Stimulated activated CD4-positive, alpha-beta T cell treated with anti-CD3 and anti-CD28 coated beads, Interleukin-1b, Interleukin-23, amount 100 ng/mL, for 24 hours (primary cell): ENCODE measurements at places on chromosomes 4 and X.

- no peak for DNase-seq
Measured at GRCh38 chr4:71550220-71551165, 211.7 kb downstream of the SLC4A4 start.

GRCh38 chr4:948936-949300 is 16.7 kb downstream of the TMEM175 start:
- DNase-seq = no peak

GRCh38 chr4:60366661-60367060 is 833.5 kb upstream of the ADGRL3 start:
- DNase-seq = no peak

DNA sequence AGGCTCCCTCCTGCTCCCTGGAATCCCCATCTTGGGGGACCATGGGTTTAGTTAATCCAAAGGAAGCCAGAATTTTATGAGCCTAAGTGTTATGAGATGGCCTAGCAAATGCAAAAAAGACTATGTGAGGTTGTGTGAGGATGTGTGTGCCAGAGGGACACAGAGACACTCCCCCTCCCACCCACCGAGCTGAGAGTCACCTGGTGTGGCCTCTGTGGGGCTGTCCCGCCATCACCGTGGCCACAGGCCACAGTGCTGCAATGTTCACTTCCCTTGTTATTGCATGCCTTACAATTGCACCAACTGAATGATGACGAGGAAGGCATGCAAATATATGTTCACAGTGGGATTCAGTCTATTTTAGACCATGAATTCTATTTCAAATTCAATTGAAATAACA is 601 bp upstream of the FGFBP2 start:
- no peak for DNase-seq

DNA sequence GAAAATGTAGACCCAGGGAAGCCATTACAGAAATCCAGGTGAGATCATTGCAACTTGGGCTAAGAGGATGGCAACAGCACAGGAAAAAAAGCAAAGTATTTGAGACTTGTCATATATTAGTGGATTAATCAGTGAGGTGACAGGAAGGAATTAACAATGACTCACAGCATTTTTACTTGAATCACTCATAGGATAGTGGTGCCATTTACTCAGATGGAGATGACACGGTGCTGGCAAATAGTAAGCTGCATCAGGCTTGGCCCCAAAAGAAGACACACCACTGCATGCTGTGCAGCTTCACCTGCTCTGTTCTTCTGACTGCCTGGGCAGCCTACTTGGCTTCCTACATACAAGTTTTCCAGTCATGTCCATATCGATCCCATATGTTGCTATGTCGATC is 144.8 kb downstream of the FRYL start:
- DNase-seq = no peak

GRCh38 chrX:153763989-153764755 is at the start of gene PLXNB3:
PLXNB3 (plus strand) TSS chrX:153764249; CDS start chrX:153765536, 1,287 bp downstream.
- DNase-seq = peak; percentile 40

- no peak for DNase-seq
Measured at GRCh38 chr4:23680671-23681518, 209.0 kb downstream of the PPARGC1A start.

- DNase-seq = no peak
Measured at GRCh38 chrX:49276671-49277534, 7.3 kb downstream of the PPP1R3F start.

- DNase-seq = no peak
Measured at GRCh38 chrX:22056235-22056634, 24.1 kb downstream of the PHEX start.

DNA sequence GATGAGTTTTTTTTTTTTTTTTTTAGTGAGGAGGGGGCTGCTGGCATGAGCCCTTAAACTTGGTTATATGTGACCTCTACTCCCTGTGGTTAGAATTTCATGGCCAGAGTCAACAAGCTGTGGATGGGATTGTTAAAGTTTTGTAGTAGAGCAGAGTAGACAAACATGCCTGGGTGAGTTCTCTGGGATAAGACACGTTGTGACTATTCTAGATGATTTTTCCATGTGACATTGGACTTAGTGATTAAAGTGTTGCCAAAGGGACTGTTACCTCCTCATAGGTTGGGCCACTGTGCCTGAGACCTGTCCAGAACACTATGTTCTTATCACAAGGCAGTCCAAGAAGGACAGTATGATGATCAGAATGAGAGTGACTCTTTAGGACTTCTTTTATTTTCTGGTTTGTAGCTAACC is 28.8 kb upstream of the ALB start:
- DNase-seq = no peak

- DNase-seq = no peak
Measured at GRCh38 chr4:147629783-147630730, 12.9 kb downstream of the TMEM184C start.

- no peak for DNase-seq
Measured at GRCh38 chrX:41516999-41517765, 70.0 kb downstream of the NYX start.

DNA sequence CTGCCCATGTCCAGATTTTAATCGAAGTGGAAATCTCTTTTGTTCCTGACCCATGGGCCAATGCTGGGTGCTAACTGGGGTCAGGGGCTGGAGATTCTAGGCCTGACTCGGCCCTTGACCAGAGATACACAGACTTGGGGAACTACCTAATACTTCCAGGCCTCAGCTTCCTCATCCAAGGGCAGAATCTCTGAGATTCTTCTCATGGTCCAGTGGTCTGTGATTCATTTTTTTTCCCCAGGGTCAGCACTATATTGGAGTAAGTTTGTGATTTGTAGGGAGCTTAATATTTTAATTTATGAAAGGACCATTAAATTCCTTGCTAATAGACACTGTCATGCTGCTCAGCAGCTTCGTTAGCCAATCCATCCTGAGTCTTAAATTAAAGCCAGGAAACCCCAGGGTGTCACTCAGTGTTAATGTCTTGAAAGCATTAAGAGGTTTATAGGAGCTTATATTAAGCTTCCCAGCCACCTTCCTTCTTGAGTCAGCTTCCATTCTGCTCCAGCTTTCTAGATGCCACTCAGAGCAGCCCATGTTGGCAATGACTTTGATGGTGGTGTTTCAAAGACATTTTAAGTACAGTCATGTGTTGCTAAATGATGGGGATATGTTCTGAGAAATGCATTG is 27.0 kb upstream of the PROM1 start:
- DNase-seq = no peak

- no peak for DNase-seq
Measured at GRCh38 chrX:88439935-88440334, 307.1 kb upstream of the CPXCR1 start.

DNA sequence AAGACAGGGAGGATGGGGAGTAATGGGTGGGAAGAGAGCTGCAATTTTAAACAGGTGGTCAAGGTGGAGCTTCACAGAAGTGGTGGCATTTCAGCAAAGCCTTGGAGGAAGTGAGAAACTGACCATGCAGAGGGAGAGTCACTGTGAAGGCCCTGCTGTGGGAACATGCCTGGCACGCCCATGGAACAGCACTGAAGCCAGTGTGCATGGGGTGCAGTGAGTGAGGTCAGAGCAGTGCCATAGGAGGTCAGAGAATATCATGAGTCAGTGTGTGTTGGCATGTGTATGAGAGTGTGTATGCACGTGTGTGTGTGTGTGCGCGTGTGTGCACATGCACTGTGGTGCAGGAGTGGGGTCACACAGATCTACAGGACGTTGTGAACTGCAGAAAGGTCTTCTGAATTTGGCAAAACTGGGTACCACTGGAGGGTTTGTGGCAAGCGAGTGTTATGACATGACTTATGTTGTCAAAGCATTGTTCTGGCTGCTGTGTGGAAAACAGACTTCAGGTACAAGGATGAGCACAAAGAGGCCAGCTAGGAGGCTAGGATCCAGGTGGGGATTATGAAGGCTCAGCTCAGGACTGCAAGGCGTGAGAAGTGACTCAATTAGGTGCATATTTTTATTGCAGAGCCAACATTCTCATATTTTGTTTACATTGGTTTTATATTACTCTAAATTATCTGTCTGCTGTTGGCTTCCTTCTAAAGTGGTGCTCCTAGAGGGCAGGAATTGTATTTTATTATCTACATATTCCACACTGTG is 34.0 kb downstream of the ZNF827 start:
- no peak for DNase-seq

- no peak for DNase-seq
Measured at GRCh38 chr4:158782551-158783360, 13.9 kb downstream of the FNIP2 start.

DNA sequence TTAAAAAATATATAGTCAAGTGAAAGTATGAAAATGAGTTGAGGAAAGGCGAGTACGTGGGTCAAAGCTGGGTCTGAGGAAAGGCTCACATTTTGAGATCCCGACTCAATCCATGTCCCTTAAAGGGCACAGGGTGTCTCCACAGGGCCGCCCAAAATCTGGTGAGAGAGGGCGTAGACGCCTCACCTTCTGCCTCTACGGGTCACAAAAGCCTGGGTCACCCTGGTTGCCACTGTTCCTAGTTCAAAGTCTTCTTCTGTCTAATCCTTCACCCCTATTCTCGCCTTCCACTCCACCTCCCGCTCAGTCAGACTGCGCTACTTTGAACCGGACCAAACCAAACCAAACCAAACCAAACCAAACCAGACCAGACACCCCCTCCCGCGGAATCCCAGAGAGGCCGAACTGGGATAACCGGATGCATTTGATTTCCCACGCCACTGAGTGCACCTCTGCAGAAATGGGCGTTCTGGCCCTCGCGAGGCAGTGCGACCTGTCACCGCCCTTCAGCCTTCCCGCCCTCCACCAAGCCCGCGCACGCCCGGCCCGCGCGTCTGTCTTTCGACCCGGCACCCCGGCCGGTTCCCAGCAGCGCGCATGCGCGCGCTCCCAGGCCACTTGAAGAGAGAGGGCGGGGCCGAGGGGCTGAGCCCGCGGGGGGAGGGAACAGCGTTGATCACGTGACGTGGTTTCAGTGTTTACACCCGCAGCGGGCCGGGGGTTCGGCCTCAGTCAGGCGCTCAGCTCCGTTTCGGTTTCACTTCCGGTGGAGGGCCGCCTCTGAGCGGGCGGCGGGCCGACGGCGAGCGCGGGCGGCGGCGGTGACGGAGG is at the start of gene FMR1:
FMR1 (plus strand) TSS at position 728 of the 831 bp plus-strand sequence. CDS start 261 bp downstream, outside the sequence.
- peak; percentile 84 for DNase-seq

DNA sequence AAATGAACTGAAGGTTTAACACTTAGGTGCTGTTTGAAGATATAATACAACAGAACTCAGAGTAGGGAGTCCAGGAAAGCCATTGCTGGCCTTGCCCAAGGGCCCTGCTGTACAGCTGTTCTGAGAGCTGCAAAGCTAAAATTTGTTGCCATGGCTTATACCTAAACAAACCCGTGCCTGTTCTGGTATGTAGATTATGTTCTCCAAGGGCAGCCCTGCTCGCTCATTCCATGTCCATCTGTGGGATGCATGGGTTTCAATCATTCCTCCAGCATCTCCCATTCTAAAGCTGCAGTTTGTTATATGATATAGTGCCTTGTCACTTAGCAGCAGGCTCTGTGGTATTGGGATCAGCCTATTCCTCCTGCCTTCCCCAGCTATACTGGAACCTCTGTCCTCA is 80.8 kb upstream of the BMPR1B start:
- no peak for DNase-seq

GRCh38 chr4:81982846-81983540 is 390.8 kb downstream of the HNRNPD start:
- no peak for DNase-seq

DNA sequence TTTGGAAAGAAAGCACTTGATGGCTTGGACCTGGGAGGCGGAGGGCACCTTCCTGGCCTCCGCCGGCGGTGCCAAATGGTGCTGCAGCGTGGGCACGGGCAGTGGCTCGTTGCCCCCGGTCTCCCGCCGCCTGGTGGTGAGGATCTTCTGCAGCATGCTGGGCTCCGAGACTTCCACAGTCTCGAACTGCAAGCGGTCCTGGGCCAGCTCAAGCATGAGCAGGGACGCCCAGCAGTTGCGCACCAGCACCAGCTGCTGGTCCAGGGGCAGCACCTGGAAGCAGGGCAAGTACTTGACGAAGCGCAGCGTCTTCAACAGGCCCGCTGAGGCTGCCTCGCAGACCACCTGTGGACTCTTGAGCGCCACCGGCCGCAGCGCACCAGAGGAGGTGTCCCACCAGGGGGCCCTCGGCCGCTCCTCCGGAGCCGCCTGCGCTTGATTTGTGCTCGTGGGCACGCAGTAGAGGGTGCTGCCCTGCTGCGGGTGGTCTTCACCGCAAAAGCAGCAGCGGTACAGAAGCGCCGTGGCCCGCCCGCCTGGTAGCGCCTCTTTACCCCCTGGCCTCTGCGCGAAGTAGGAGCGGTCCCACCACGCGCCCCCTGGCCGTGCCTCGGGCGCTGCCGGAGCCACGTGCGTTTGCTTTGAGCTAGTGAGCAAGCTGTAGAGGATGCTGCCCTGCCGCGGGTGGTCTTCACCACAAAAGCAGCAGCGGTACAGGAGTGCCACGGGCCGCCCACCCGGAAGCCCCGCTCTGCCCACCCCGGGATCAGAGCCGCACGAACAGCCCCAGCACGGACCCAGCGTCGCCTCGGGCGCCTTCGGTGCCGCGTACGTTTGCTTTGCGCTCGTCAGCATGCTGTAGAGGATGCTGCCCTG is 689 bp downstream of the NR0B1 start:
- no peak for DNase-seq

DNA sequence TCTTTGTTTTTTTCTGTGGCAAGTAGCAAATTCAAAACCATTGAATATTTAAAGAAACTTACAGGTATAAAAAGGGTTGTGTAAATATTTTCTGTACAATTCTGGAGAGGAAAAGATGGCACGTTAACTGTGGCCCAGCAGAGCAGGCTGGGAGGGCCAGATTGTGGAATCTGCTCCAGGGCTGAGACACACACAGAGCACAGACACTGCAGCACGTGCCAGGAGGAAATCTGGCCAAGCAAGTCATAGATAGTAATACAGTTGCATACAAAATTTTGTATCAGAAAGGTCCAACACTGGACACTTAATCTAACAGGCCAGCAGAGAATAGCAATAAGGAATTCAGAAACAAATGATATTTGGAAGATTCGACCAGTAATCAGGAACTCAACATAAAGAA is 763.7 kb downstream of the PDHA2 start:
- DNase-seq = no peak

DNA sequence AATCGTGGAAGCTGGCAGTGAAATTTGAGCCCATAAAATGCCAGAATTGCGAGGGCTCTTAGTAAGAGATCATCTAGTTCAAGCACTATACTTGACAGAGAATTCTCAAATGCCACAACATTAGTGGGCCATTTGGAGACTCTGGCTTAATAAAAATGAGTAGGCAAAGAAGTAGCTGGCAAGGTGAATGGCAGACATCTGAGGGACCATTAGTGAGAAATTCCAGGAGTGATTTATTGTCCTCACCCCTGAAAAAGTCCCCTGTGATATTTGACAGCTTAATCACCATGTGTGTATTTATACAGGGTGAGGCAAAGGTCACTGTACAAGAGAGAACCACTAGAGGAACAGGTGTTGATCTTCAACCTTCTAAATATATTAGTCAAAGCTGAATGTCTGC is 207.5 kb downstream of the CHRDL1 start:
- DNase-seq = no peak

DNA sequence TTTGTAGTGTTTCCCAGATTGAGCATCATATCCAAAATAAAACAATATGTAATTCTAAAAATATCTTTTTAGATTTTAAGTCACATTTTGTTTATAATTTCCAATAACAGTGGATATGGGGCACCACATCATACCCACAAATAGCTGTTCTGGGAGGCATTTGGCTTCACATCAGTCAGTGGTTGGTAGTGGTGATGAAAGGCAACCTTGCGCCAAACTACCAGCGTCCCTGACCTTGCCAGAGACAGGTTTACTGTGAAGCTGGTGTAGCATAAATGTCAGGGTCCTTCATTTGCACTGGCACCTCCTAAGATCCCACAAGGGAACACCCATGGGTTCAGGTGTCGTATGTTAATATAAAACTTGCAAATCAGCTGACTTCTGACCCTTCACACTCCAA is 222.2 kb downstream of the DCTD start:
- DNase-seq = no peak

GRCh38 chr4:37609626-37610025 is 76.5 kb downstream of the RELL1 start:
- DNase-seq = no peak
